Karpas-422 (cell line): ENCODE measurements at places on chromosomes 5 and 9. TPM values are rescaled to one million over a fixed set of nuclear protein-coding genes. Genes with fewer than 3 reads are reported as not detected.

OR13J1 gene
- not detected in 2 replicates for total RNA-seq

- no peak overlapping the region for H3K4me3 ChIP-seq
- H3K36me3 ChIP-seq = no peaks in the 10 kb centered on the region
These were observed 444.0 kb upstream of the ZNF608 start for GRCh38 chr5:125190232-125191087.

DNA sequence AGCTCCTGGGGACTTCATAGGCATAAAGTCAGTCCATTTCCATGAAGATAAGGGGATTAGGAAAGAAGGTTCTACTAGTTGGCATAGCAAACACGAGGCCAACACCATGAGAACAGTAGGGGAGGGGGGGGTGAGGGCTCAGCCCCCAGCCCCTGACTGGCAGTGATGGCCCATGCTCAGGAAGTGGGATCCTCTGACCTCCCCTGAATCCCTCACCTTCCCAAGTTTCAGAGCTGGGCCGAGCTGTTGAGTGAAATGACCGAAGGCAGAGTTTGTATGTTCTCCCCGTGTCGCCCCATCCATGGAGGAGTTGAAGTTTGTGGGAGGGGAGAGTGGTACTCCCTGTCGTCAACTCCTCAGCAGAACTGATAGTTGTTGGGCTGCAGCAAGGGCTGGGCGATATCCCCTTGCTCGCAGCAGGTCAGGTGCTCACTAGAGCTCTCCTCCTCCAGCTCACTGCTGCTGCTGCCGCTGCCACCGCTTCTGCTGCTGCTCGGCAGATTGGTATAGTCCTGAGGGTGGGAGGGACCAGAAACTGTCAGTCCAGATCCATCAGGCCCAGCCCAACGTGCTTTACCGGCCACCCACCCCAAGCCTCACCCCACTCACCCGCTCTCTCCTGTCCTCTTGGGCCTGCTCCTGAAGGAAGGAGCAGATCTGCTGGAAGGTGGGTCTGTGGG lies 32.5 kb downstream of the CSF1R start:
- no peak for DNase-seq
- no peak overlapping the region for H3K27ac ChIP-seq
- no peaks in the 10 kb centered on the region for H3K4me1 ChIP-seq
- peaks cover 24% of the 10 kb centered on the region for H3K36me3 ChIP-seq

- H3K4me3 ChIP-seq = no peak overlapping the region
- DNase-seq = no peak
- no peaks in the 10 kb centered on the region for H3K4me1 ChIP-seq
- no peaks in the 10 kb centered on the region for H3K36me3 ChIP-seq
- no peaks in the 10 kb centered on the region for H3K27me3 ChIP-seq
These were observed 25.4 kb upstream of the DCP2 start for GRCh38 chr5:112951124-112951702.

- H3K4me3 ChIP-seq = no peak overlapping the region
- H3K4me1 ChIP-seq = peaks cover 38% of the 10 kb centered on the region
- H3K36me3 ChIP-seq = no peaks in the 10 kb centered on the region
These were observed 20.6 kb upstream of the CRB2 start for GRCh38 chr9:123335193-123335985.

FRMPD1 gene
- total RNA-seq = 0.07 TPM in 1 of 2 replicates, not detected in the other

CATSPER3 gene
- total RNA-seq = not detected in 2 replicates

- no peak overlapping the region for H3K4me3 ChIP-seq
- H3K27ac ChIP-seq = peak overlapping the region; percentile 86; the same call in 1 of the 2 replicates
- H3K27me3 ChIP-seq = no peaks in the 10 kb centered on the region
- DNase-seq = no peak
- no peaks in the 10 kb centered on the region for H3K36me3 ChIP-seq
These were observed 9.5 kb downstream of the KCNV2 start for GRCh38 chr9:2726650-2727340.

RPL37 gene
- total RNA-seq = 3,939 and 6,611 TPM in 2 replicates

- H3K36me3 ChIP-seq = no peaks in the 10 kb centered on the region
- H3K27me3 ChIP-seq = no peaks in the 10 kb centered on the region
- DNase-seq = no peak
- H3K27ac ChIP-seq = no peak overlapping the region
- H3K4me1 ChIP-seq = peaks cover 8% of the 10 kb centered on the region
These were observed 8.0 kb downstream of the TCF7 start for GRCh38 chr5:134122530-134122929.

- H3K4me3 ChIP-seq = no peak overlapping the region
- no peak for DNase-seq
- H3K27me3 ChIP-seq = no peaks in the 10 kb centered on the region
- no peaks in the 10 kb centered on the region for H3K36me3 ChIP-seq
- peaks cover 12% of the 10 kb centered on the region for H3K4me1 ChIP-seq
These were observed 26.9 kb downstream of the ROR2 start for GRCh38 chr9:91923145-91923544.

- no peak overlapping the region for H3K4me3 ChIP-seq
- DNase-seq = no peak
- no peaks in the 10 kb centered on the region for H3K27me3 ChIP-seq
- no peaks in the 10 kb centered on the region for H3K4me1 ChIP-seq
- H3K36me3 ChIP-seq = no peaks in the 10 kb centered on the region
- no peak overlapping the region for H3K27ac ChIP-seq
These were observed 85.0 kb downstream of the DNAH5 start for GRCh38 chr5:13859270-13860065.

- DNase-seq = no peak
- no peaks in the 10 kb centered on the region for H3K27me3 ChIP-seq
- no peaks in the 10 kb centered on the region for H3K36me3 ChIP-seq
- no peak overlapping the region for H3K4me3 ChIP-seq
- no peak overlapping the region for H3K27ac ChIP-seq
- peaks cover 8% of the 10 kb centered on the region for H3K4me1 ChIP-seq
These were observed 20.2 kb upstream of the WHRN start for GRCh38 chr9:114525513-114525912.

DNA sequence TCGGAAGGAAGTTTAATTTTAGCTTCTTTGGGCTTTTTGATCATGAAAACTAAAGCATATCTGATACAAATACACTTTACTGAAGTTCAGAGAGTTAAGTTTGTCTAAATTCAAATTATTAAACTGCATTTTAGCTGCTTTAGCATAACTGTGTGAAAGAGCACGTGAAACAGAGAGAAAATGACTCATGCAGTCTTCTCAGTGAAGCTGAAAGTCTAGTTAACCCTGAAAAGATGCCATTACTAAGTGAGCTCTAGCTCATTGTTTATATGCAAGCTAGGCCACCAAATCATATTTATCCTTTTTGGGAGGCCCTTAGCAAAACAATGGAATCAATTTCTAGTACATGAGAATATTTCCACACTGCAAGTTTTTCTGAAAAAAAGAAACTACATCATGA lies 27.6 kb downstream of the TPD52L3 start:
- H3K27me3 ChIP-seq = no peaks in the 10 kb centered on the region
- H3K36me3 ChIP-seq = no peaks in the 10 kb centered on the region
- H3K4me1 ChIP-seq = no peaks in the 10 kb centered on the region
- H3K4me3 ChIP-seq = no peak overlapping the region
- no peak overlapping the region for H3K27ac ChIP-seq

DNA sequence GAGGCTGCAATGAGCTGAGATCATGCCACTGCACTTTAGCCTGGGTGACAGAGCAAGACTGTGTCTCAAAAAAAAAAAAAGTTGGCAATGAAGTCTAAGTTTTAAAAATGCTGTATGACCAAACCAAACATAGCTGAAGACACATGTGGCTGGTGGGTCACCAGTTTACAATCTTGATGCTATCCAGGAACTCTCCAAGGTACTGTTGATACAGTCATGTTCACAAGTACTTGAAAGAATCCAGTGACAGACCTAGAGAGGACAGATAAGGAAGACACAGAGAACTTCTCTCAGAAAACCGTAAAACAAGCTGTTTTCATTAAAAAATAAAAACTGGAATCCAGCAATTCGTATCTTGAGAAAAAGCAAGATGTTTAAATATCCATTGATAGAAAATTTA lies 95.7 kb downstream of the ACTBL2 start:
- no peaks in the 10 kb centered on the region for H3K4me1 ChIP-seq
- H3K27ac ChIP-seq = no peak overlapping the region
- H3K36me3 ChIP-seq = no peaks in the 10 kb centered on the region
- H3K4me3 ChIP-seq = no peak overlapping the region

GRCh38 chr5:180673371-180674089 lies 24.1 kb upstream of the FLT4 start:
- no peak for DNase-seq
- H3K27me3 ChIP-seq = no peaks in the 10 kb centered on the region
- no peaks in the 10 kb centered on the region for H3K36me3 ChIP-seq
- no peak overlapping the region for H3K27ac ChIP-seq

DNA sequence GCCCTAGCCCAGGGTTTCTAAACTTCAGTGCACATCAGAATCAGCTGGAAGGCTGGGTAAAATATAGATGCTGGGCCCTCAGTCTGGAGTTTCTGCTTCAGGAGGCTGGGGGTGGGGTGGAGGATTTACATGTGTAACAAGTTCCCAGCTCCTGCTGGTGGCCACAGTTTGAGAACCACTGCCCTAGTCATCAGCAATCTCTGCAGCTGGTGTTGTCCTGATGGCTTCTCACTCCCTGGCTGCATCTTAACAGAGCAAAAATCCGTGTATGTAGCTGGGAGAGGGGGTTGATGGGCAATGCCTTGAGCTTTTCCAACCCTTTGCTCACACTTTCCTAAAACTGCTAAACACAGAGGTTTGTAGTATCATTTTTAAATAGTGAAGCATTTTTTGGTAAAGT lies 186.0 kb upstream of the KLF9 start:
- no peak overlapping the region for H3K4me3 ChIP-seq
- no peak overlapping the region for H3K27ac ChIP-seq
- H3K4me1 ChIP-seq = peaks cover 12% of the 10 kb centered on the region
- DNase-seq = no peak
- H3K27me3 ChIP-seq = no peaks in the 10 kb centered on the region

GRCh38 chr9:75201480-75202209 lies 113.3 kb downstream of the OSTF1 start:
- peaks cover 3% of the 10 kb centered on the region for H3K4me1 ChIP-seq
- H3K4me3 ChIP-seq = no peak overlapping the region
- no peaks in the 10 kb centered on the region for H3K27me3 ChIP-seq

FGF1 gene
- total RNA-seq = not detected in 2 replicates

DNA sequence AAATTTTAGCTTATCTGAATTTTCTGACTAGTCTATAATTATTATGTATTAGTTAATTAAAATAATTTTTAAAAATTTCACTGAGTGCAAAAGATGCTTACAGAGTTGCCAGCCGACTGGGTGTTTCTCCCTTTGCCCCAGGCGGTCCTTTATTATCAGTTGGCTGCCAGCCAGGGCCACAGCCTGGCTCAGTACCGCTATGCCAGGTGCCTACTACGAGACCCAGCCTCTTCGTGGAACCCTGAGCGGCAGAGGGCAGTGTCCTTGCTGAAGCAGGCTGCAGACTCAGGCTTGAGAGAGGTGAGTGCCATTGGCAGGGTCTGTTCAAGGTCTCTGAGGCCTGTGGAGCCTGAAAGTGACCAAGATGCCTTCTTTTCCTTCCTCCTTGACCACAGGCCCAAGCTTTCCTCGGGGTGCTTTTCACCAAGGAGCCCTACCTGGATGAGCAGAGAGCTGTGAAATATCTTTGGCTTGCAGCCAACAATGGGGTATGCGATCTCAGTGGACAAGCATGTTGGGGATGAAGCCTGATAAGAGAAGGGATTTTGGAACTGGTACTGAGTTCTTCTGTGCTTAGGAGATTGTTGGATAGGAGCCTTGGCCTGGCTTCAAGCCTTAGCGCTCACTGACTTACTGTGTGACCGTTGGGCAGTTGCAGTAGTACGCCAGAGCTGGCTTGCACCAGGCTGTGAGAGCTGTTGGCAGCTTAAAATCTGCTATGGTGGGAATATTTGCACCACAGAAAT lies 10.6 kb downstream of the DELE1 start:
- H3K27ac ChIP-seq = no peak overlapping the region
- DNase-seq = no peak
- H3K27me3 ChIP-seq = no peaks in the 10 kb centered on the region
- H3K4me3 ChIP-seq = no peak overlapping the region

LMAN2 gene
- total RNA-seq = 116 and 256 TPM in 2 replicates

CDKN2A gene
- total RNA-seq = 88.7 and 254 TPM in 2 replicates

DNA sequence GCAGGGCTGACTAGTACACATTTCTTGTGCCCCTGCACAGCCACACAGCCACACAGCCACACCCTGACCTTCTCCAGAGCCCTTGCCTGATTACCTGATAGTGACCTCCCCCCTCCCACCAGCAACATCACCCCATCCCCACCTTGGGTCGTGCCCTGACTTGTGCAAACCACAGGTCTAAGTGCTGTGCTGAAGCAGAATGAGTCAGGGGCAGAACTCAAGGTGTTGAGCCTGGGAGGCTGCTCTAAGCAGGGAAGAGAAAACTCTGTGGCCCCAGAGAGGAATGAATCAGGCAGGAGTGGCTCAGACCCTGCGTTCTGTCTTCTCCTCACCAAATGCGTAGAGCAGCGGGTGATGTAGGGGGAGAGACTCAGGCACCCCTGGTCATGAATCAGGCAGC lies 24.3 kb upstream of the FAT2 start:
- DNase-seq = no peak
- no peaks in the 10 kb centered on the region for H3K27me3 ChIP-seq
- no peak overlapping the region for H3K4me3 ChIP-seq

TAS2R1 gene
- total RNA-seq = not detected in 2 replicates

- no peaks in the 10 kb centered on the region for H3K36me3 ChIP-seq
- H3K4me1 ChIP-seq = no peaks in the 10 kb centered on the region
- no peak overlapping the region for H3K27ac ChIP-seq
- H3K27me3 ChIP-seq = no peaks in the 10 kb centered on the region
These were observed 32.0 kb downstream of the SEMA6A start for GRCh38 chr5:116542619-116543018.

CFAP157 gene
- total RNA-seq = not detected in 2 replicates

DNA sequence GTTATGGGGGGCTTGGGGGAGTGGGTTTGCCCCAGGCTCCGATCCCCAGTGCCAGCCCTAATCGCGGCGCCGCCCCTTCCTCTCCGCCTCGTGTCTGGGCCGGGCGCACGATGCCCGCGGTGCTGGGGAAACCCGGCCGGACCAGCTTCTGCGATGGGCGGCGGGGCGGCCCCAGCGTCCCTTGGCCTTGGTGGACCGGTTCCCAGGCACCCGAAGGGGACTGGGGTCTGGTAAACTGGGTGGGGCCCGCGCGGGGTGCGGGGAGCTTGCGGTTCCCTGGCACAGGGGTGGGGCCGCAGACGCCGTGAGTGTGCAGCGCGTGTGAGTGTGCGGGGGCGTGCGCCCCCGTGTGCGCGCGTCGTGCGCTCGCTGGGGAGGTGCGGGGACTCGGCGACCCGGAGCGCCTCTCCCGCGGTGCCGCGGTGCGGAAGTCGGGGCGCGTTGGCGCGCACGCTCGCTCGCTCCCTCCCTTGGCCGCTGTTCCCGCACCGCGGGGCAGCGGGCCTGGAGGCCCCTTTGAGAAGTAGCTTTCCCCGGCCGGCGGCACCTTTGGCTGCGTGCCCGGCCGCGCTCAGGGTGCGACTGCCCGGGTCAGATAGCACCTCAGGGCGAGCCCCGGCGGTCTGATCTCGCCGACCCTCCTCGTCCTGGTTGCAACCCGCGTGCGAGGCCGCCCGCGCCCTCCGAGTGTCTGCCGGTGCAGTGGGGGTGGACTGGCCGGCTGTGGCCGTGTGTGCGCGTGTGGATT lies 568 bp downstream of the MACIR start:
- H3K27me3 ChIP-seq = no peaks in the 10 kb centered on the region
- peaks cover 29% of the 10 kb centered on the region for H3K4me1 ChIP-seq
- peak; percentile 75 for DNase-seq
- no peak overlapping the region for H3K27ac ChIP-seq

- H3K4me1 ChIP-seq = no peaks in the 10 kb centered on the region
- H3K36me3 ChIP-seq = no peaks in the 10 kb centered on the region
- no peak overlapping the region for H3K27ac ChIP-seq
- no peak for DNase-seq
- H3K4me3 ChIP-seq = no peak overlapping the region
These were observed 2.5 kb upstream of the ACTL7A start for GRCh38 chr9:108859459-108860114.
